ENCODE measurements at places on chromosomes 4 and X. TPM values are rescaled to one million over a fixed set of nuclear protein-coding genes. Genes with fewer than 3 reads are reported as not detected.
A peak's percentile ranks its signal among the peaks of the same experiment; 100 is the strongest.

The TBC1D8B gene
- 3.0 TPM for polyA plus RNA-seq

The SPANXD gene
- not detected for polyA plus RNA-seq

The SLIT2 gene
- 49.9 TPM for polyA plus RNA-seq

The TCEAL7 gene
- 7.9 TPM for polyA plus RNA-seq

The LRAT gene
- polyA plus RNA-seq, result 7.6 TPM

GRCh38 chr4:22055954-22056353 lies 107.4 kb upstream of the KCNIP4 start:
- no peak overlapping the region for H3K27ac ChIP-seq
- no peak for DNase-seq
- H3K36me3 ChIP-seq, result no peaks in the 10 kb centered on the region
- no peaks in the 10 kb centered on the region for H3K27me3 ChIP-seq
- no peak overlapping the region for H3K4me3 ChIP-seq

DNA sequence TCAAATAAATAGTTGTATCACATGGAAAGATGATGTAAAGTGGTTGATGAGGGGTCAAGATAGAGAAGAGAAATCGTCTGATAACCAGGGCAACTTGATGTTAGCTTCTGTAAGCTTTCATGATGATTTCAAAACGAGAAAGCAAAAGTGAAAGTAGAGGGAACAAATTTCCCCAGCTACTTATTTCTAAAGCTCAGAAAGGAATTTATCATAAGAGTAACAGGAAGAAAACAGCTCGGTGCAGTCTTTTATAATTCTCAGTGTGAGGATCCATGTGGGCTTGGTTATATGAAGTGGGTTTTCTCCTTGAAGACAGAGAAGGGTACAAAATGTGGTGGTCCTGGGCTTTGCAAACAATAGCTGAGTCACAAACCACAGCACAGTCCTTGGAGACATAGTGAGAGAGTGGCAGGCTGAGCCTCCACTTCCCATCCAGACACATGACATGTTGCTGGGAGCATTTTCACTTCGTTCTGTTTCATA lies 32.1 kb upstream of the GLRA2 start:
- no peaks in the 10 kb centered on the region for H3K27me3 ChIP-seq
- no peaks in the 10 kb centered on the region for H3K36me3 ChIP-seq
- DNase-seq, result peak; percentile 5
- H3K27ac ChIP-seq, result no peak overlapping the region
- H3K4me1 ChIP-seq, result no peaks in the 10 kb centered on the region

GRCh38 chr4:26557164-26557563 lies 26.7 kb upstream of the TBC1D19 start:
- H3K36me3 ChIP-seq, result no peaks in the 10 kb centered on the region
- no peaks in the 10 kb centered on the region for H3K27me3 ChIP-seq
- no peaks in the 10 kb centered on the region for H3K4me1 ChIP-seq
- no peak overlapping the region for H3K27ac ChIP-seq
- H3K4me3 ChIP-seq, result no peak overlapping the region
- DNase-seq, result no peak

DNA sequence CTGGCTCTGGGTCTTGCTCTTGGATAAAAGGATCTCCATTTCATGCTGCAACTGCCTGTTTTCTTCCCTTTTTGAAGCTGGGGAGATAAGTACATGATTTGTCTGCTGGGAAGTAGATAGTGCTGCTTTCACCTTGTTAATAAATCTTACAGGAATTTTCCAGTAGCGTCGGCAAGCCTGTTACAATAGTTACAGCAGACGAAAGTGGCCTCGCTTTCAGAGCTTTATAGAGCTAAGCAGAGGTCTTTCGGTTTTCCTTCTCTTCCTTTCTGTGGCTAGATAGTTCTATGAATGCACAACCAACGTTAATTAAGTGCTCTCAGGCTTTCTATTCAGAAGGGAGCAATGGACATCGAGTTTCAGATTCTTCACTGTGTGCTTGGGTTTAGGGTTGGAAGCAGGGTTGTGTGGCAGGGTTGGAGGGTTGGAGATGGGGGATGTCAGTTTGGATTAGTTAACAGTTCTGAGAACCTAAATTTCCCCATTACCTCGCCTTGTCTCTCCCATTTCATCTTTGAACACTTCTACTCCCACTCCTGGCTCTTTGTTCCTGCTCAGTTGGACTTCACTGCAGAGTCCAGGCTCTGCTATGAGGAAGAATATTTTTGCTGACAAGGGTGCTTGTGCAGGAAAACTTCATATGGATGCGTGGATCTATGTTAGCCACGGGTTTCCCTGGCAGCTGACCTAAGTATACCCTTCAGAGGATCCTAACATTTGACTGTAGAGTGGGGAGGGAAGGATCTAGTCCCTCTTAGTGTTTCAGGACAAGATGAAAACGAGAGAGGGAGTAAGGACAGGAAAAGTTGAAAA lies 237.9 kb downstream of the ARHGAP10 start:
- no peak overlapping the region for H3K27ac ChIP-seq
- no peak overlapping the region for H3K4me3 ChIP-seq
- H3K36me3 ChIP-seq, result no peaks in the 10 kb centered on the region
- no peaks in the 10 kb centered on the region for H3K4me1 ChIP-seq
- no peaks in the 10 kb centered on the region for H3K27me3 ChIP-seq

GRCh38 chr4:141814499-141814898 lies 178.1 kb downstream of the IL15 start:
- no peaks in the 10 kb centered on the region for H3K36me3 ChIP-seq
- H3K4me3 ChIP-seq, result no peak overlapping the region
- DNase-seq, result no peak
- H3K27ac ChIP-seq, result no peak overlapping the region

- no peaks in the 10 kb centered on the region for H3K4me1 ChIP-seq
- H3K27me3 ChIP-seq, result no peaks in the 10 kb centered on the region
- no peaks in the 10 kb centered on the region for H3K36me3 ChIP-seq
- DNase-seq, result no peak
These were observed 137.1 kb downstream of the RELL1 start for GRCh38 chr4:37549041-37549440.

DNA sequence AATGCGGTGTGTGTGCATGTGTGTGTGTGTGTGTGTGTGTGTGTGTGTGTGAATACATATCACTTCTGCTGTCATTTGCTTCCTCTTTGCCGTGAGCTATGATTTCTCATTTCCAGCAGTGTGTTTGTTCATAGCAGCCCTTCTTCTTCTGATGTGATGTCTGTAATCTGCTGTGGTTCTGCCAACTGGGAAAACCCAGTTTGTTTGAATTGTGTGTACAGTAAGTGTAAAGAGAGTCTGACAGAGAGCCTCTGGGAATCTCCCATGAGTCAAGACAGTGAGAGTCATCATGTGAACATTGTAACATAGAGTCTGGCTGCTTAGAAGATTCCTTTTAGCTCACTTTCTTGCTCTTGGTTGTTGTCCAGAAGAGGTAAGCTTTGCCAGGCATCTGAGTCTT lies 8.4 kb upstream of the NWD2 start:
- H3K27ac ChIP-seq, result no peak overlapping the region
- DNase-seq, result no peak
- H3K4me1 ChIP-seq, result no peaks in the 10 kb centered on the region
- H3K27me3 ChIP-seq, result peaks cover 20% of the 10 kb centered on the region

- no peak overlapping the region for H3K4me3 ChIP-seq
- no peak overlapping the region for H3K27ac ChIP-seq
- peak; percentile 72 for DNase-seq
- no peaks in the 10 kb centered on the region for H3K36me3 ChIP-seq
- H3K27me3 ChIP-seq, result no peaks in the 10 kb centered on the region
These were observed 3.4 kb downstream of the WFS1 start for GRCh38 chr4:6272863-6273660.

DNA sequence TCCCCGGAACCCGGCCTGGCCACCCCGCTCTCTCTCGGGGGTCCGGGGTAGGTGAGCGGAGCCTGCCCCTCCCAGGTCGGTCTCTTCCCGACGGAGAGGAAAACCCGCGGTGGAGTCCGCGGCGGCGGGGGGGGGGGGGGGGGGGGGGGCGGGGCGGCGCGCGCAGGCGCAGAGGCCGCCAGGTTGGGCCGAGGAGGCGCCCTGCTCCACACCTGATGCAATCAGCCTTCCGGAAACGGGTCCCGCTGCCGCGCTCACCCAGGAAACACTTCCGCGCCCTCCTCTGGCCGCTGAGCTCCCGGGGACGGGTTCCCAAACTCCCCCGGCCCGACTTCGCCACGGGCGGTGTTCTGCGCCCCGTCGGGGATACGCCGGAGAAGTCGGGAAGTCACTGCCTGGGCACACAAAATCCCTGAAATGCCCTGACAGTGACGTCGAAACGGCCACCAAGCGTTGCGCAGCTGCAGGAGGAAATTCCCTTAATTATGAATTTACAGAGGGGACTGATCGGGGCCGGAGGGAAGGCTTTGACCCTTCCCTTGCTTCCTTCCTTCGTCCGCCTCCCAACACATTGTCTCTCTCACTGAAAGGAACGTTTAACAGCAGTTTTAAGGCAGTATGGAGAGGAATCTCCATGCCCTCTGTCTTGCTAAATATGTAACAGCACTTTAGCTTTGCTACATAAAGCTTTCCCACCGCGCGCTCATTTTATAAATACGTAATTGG lies 2.1 kb upstream of the APBB2 start:
- H3K4me1 ChIP-seq, result peaks cover 4% of the 10 kb centered on the region
- H3K27ac ChIP-seq, result peak overlapping the region; percentile 61
- no peaks in the 10 kb centered on the region for H3K36me3 ChIP-seq
- DNase-seq, result peak; percentile 82
- peak overlapping the region; percentile 55 for H3K4me3 ChIP-seq

- no peak for DNase-seq
These were observed 266.3 kb upstream of the RASGEF1B start for GRCh38 chr4:81737865-81738559.

DNA sequence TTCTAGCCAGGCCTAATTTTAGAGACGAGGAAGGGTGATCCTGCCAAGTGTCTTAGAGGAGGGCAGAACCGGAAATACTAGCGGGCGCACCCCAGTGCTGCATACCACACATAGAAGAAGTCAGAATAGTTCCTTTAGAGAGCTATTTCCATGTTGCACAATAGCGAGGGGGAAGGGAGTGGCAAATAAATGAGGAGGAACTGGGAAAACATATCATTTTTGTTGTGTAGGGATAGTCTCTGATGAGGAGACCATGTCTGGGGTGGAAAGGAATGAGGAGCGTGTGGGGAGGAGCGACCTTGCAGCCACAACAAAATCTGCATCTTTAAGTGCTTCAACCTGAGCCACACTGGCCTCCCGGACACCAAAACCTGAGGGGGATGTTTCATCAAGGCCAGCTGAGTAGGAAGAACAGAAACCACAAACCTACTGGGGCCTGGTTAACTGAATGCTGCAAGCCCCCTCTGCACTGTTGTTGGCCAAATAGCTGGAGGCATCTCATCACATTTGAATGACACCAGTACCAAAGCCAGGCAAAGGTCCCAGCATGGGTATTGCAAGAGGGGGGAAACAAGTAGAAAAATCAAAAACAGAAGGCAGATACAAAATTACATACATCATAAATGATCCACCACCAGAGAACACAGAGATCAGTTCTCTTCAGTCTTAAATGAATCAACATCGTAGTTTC lies 26.7 kb upstream of the C1QTNF7 start:
- no peak overlapping the region for H3K27ac ChIP-seq
- no peak overlapping the region for H3K4me3 ChIP-seq
- no peaks in the 10 kb centered on the region for H3K36me3 ChIP-seq
- H3K27me3 ChIP-seq, result no peaks in the 10 kb centered on the region
- peaks cover 36% of the 10 kb centered on the region for H3K4me1 ChIP-seq

GRCh38 chrX:119614776-119615175 lies 8.6 kb upstream of the NKRF start:
- no peaks in the 10 kb centered on the region for H3K36me3 ChIP-seq
- DNase-seq, result no peak
- no peaks in the 10 kb centered on the region for H3K4me1 ChIP-seq
- H3K27ac ChIP-seq, result no peak overlapping the region

GRCh38 chr4:10205223-10205622 lies 88.6 kb upstream of the WDR1 start:
- H3K27ac ChIP-seq, result no peak overlapping the region
- H3K27me3 ChIP-seq, result no peaks in the 10 kb centered on the region
- no peak overlapping the region for H3K4me3 ChIP-seq
- no peaks in the 10 kb centered on the region for H3K4me1 ChIP-seq

DNA sequence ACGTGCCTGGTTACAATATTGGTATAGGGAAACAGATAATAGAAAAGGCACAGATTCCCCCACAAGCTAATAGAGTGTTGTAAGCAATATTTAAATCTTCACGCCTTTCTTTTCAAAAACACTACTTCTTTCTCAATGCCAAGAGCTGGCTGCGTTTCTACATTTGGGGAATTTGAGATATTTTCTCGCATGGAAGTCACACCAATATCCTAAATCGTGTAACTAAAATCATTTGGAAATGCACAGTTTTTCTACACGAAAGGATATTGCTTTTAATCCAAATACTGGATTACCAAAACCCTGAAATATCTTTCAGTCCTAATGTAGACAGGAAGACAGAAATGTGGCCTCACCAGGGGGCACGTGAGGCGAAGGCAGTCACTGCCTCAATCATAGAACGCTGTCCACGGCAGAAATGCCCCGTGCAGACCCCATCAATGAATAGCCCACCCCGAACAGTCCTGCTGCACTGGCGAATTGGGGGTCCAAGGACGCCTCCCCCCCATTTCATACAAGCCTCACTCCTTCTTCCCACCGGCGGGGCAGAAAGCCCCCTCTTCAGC lies 106.6 kb downstream of the NSUN7 start:
- DNase-seq, result no peak
- H3K4me1 ChIP-seq, result no peaks in the 10 kb centered on the region
- peak overlapping the region; percentile 34 for H3K4me3 ChIP-seq
- peaks cover 13% of the 10 kb centered on the region for H3K27me3 ChIP-seq
- H3K36me3 ChIP-seq, result no peaks in the 10 kb centered on the region

- H3K4me3 ChIP-seq, result no peak overlapping the region
- H3K4me1 ChIP-seq, result peaks cover 80% of the 10 kb centered on the region
- H3K27ac ChIP-seq, result peak overlapping the region; percentile 88
- DNase-seq, result no peak
- peaks cover 23% of the 10 kb centered on the region for H3K36me3 ChIP-seq
These were observed 10.1 kb downstream of the WDR1 start for GRCh38 chr4:10106421-10107039.

DNA sequence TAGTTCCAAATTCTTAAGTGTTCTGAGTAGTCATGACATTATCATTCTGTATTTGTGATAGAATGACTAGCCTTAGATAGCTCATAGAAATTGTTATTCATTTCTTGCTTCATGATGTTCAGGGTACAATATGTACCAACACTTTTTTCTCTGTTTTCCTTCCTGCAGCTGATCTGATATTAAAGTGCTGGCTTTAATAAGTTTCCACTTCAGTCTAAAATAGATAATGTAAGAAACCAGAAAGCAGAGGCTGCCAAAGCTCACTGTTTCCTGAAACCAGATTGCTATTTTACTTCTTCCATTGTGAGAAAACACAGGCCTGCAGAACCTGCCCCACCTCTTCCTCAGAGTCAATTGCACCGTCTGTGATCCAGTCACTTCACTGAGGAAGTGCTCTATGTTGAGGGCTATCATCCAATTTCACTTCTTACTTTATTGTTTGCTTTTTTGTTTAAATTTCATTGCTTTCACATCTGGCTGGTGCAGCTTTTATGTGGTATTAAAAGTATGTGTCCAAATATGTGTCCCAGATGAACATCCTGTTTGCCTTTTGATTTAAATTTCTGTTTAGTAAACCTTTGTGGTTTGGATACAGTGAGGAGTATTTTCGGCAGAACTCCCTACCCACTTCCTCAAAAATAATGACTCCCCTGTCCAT lies 652.1 kb downstream of the ANKRD50 start:
- peak; percentile 34 for DNase-seq
- H3K27me3 ChIP-seq, result no peaks in the 10 kb centered on the region
- H3K27ac ChIP-seq, result peak overlapping the region; percentile 22

- H3K4me3 ChIP-seq, result no peak overlapping the region
- H3K36me3 ChIP-seq, result peaks cover 6% of the 10 kb centered on the region
- no peaks in the 10 kb centered on the region for H3K27me3 ChIP-seq
- H3K4me1 ChIP-seq, result no peaks in the 10 kb centered on the region
- DNase-seq, result no peak
These were observed 68.0 kb downstream of the NFKB1 start for GRCh38 chr4:102569200-102569599.

GRCh38 chr4:40675166-40675565 lies 45.5 kb upstream of the RBM47 start:
- no peaks in the 10 kb centered on the region for H3K27me3 ChIP-seq
- no peak overlapping the region for H3K4me3 ChIP-seq
- no peaks in the 10 kb centered on the region for H3K36me3 ChIP-seq
- H3K4me1 ChIP-seq, result no peaks in the 10 kb centered on the region
- H3K27ac ChIP-seq, result no peak overlapping the region
